Activated CD4-positive, alpha-beta T cell treated with anti-CD3 and anti-CD28 coated beads for 36 hours (primary cell): ENCODE measurements at places on chromosomes 13 and 19. TPM values are rescaled to one million over a fixed set of nuclear protein-coding genes. Genes with fewer than 3 reads are reported as not detected.

GRCh38 chr13:38382946-38383345 is 33.3 kb downstream of the UFM1 start:
- H3K27ac ChIP-seq: no peak overlapping the region
- no peak for DNase-seq
- no peaks in the 10 kb centered on the region for H3K4me1 ChIP-seq
- H3K27me3 ChIP-seq: peaks cover 15% of the 10 kb centered on the region
- H3K4me3 ChIP-seq: no peak overlapping the region
- no peaks in the 10 kb centered on the region for H3K36me3 ChIP-seq

- no peak overlapping the region for H3K27ac ChIP-seq
- no peaks in the 10 kb centered on the region for H3K4me1 ChIP-seq
- no peak for DNase-seq
- no peaks in the 10 kb centered on the region for H3K36me3 ChIP-seq
- no peaks in the 10 kb centered on the region for H3K27me3 ChIP-seq
Observed at GRCh38 chr13:93425411-93425810, 198.8 kb downstream of the GPC6 start.

GRCh38 chr13:67075239-67075638 is 154.9 kb downstream of the PCDH9 start:
- H3K4me1 ChIP-seq: no peaks in the 10 kb centered on the region
- H3K4me3 ChIP-seq: no peak overlapping the region
- no peaks in the 10 kb centered on the region for H3K27me3 ChIP-seq
- H3K36me3 ChIP-seq: no peaks in the 10 kb centered on the region

GRCh38 chr19:49468746-49469447 is 5.1 kb upstream of the FLT3LG start:
- peak overlapping the region; percentile 64 for H3K4me3 ChIP-seq
- H3K36me3 ChIP-seq: peaks cover 7% of the 10 kb centered on the region
- peak; percentile 88 for DNase-seq
- H3K27ac ChIP-seq: peak overlapping the region; percentile 98
- peaks cover 49% of the 10 kb centered on the region for H3K4me1 ChIP-seq
- no peaks in the 10 kb centered on the region for H3K27me3 ChIP-seq

DNA sequence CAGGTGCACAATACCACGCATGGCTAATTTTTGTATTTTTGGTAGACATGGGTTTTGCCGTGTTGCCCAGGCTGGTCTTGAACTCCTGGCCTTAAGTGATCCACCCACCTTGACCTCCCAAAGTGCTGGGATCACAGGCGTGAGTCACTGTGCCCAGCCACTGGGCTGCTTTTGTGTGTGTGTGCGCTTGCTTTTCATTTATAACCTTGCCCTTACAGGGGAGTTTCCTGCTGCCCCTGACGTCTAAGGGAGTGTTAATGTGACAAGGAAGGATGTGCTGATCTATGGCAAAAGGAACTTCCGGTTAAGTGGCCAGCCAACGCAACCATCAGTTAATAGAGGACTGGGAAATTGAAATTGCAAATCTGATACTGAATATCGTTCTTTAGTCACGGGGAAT is 57.7 kb downstream of the ING1 start:
- no peak overlapping the region for H3K27ac ChIP-seq
- no peak for DNase-seq
- H3K4me3 ChIP-seq: no peak overlapping the region
- no peaks in the 10 kb centered on the region for H3K4me1 ChIP-seq
- no peaks in the 10 kb centered on the region for H3K36me3 ChIP-seq

DNA sequence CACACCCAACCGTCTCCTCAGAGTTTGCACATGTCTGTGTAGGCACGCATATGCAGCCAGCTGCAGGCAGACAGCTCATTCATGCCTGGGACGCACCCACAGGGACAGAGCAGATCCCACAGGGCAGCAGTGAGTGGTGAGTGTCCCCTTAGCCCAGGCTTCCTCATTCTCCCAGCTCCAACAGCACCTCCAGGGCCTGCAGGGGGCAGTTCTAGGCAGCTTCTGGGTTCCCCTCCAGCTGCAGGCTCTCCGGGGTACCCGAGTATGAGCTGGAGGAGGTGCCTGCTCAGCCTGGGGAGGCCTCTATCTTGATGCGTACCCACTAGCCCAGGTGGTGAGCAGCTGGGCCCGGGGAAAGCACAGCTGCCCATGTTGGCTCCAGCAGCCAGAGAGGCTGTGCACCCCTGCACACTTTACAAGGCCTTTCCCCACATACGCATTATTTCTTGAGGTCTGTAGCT is 1.3 kb upstream of the SHANK1 start:
- H3K4me3 ChIP-seq: no peak overlapping the region
- peaks cover 46% of the 10 kb centered on the region for H3K27me3 ChIP-seq
- DNase-seq: no peak
- H3K27ac ChIP-seq: no peak overlapping the region
- peaks cover 7% of the 10 kb centered on the region for H3K4me1 ChIP-seq

DNA sequence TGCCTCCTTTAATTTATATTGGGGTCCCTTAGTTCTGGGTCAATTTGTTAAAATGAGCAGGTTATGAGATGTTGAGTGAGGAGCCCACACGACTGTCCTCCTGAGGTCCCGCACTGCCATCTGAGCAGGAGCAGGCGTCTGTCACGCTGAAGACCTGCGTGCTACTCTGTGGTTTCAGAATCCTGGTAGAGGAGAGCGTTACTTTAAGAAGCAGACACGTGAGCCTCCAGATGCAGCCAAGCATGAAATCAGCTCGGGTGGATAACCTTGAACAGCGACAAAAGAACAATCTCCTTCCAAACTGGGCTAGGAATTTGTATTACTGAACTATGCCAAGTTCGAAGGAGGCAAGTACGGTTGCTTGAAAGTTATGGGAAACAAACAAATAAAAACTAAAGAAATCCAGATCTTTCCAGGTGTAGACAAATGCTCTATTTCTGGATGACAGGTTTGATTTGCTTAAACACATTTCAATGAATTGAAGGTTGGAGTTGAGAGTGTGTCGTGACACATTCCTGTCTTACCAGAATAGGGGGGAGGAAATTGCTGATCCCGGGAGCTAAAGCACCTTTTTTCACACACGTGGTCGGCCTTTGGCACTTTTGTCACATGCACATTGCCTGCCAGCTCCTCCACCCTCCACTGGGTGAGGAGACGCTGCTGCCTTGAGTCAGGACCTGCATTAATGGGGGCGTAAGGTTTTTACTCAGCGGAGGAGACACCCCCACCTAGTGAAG is 945.5 kb upstream of the SLC10A2 start:
- no peaks in the 10 kb centered on the region for H3K27me3 ChIP-seq
- no peak for DNase-seq
- no peaks in the 10 kb centered on the region for H3K4me1 ChIP-seq

DNA sequence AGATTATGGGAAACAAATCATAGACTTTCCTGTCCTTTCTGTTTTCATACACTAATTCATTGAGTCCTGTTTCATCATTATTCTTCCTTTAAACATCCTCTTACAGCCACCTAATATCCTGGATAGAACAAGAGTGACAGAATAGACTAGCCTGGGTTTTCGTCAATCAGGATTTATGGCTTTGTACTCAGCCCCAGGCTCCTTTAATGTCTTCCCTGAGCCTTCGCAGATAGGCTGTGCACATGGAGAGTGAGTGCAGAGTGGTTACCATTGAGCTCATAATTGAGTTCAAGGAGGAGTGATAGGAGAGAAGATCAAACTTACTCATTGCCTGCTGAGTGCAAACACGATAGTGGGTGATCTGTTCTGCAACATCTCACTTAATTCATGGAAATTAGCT is 304.9 kb downstream of the TDRD3 start:
- H3K27ac ChIP-seq: no peak overlapping the region
- H3K4me1 ChIP-seq: no peaks in the 10 kb centered on the region
- peaks cover 2% of the 10 kb centered on the region for H3K27me3 ChIP-seq
- no peaks in the 10 kb centered on the region for H3K36me3 ChIP-seq
- DNase-seq: no peak

GRCh38 chr19:38664503-38665211 is 17.2 kb downstream of the ACTN4 start:
- peak overlapping the region; percentile 38 for H3K27ac ChIP-seq
- no peak overlapping the region for H3K4me3 ChIP-seq
- H3K4me1 ChIP-seq: peaks cover 70% of the 10 kb centered on the region
- peaks cover 20% of the 10 kb centered on the region for H3K36me3 ChIP-seq
- DNase-seq: no peak
- H3K27me3 ChIP-seq: peaks cover 10% of the 10 kb centered on the region

DNA sequence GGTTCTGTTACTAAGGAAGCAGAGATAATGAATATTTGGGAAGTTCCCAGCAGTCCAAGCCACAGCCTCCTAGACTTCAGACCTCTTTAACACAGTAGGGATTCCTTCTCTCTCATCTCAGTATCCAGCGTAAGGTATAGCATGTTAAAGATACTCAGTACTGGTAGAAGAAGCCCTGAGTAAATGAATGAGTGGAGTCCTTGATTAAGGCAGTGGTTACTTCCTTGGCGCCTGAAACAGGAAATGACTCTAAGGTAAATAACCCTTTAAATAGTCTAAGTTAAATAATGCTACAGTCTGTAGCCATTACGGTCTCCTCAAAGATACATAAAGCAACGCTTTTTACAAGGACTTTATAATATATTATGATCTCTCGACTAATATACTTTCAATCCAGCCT is 650.8 kb upstream of the MIR17HG start:
- no peaks in the 10 kb centered on the region for H3K27me3 ChIP-seq
- H3K4me3 ChIP-seq: no peak overlapping the region
- H3K36me3 ChIP-seq: no peaks in the 10 kb centered on the region
- DNase-seq: no peak
- H3K4me1 ChIP-seq: no peaks in the 10 kb centered on the region
- H3K27ac ChIP-seq: no peak overlapping the region

GRCh38 chr19:52217576-52217975 is 27.7 kb downstream of the PPP2R1A start:
- peaks cover 61% of the 10 kb centered on the region for H3K36me3 ChIP-seq
- H3K27ac ChIP-seq: peak overlapping the region; percentile 34
- no peaks in the 10 kb centered on the region for H3K4me1 ChIP-seq
- no peak for DNase-seq
- no peak overlapping the region for H3K4me3 ChIP-seq

- no peaks in the 10 kb centered on the region for H3K4me1 ChIP-seq
- DNase-seq: no peak
- H3K36me3 ChIP-seq: no peaks in the 10 kb centered on the region
- H3K27ac ChIP-seq: no peak overlapping the region
Observed at GRCh38 chr13:71577127-71577526, 289.9 kb downstream of the DACH1 start.

GRCh38 chr13:95298971-95299621 is 2.2 kb downstream of the ABCC4 start:
- H3K4me1 ChIP-seq: peaks cover 43% of the 10 kb centered on the region
- H3K4me3 ChIP-seq: peak overlapping the region; percentile 78
- peak overlapping the region; percentile 15 for H3K27ac ChIP-seq
- DNase-seq: peak; percentile 17
- peaks cover 8% of the 10 kb centered on the region for H3K27me3 ChIP-seq

DNA sequence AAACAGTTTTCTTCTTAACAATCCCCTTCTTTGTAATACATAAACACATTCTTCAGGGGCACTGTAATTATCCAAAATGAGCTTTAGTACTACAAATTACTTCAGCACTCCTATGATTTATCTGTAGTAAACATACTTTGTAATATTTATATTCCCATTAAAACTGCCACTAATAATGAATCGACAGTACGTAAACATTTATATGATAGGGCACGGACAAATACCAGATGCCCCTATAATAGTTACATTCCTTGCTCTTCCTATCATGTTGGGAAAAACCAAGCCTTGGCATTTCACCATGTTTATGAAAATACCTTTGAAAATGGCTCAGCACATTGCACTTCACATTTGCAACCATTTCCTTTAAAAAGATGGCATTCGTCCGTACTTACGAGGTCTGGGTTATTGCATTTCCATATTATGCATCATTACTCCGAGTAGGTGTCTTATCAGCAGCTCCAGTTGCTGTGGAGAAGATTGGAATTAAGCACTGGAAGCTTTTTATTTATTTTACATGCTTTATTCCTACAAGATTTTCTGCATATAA is 1043.4 kb downstream of the DIAPH3 start:
- no peaks in the 10 kb centered on the region for H3K27me3 ChIP-seq
- H3K4me3 ChIP-seq: no peak overlapping the region
- H3K4me1 ChIP-seq: no peaks in the 10 kb centered on the region
- H3K27ac ChIP-seq: no peak overlapping the region

- no peaks in the 10 kb centered on the region for H3K27me3 ChIP-seq
- peak overlapping the region; percentile 11 for H3K27ac ChIP-seq
- peaks cover 15% of the 10 kb centered on the region for H3K4me1 ChIP-seq
- no peak overlapping the region for H3K4me3 ChIP-seq
- DNase-seq: no peak
Observed at GRCh38 chr19:39553082-39553652, 13.2 kb upstream of the EID2 start.

DNA sequence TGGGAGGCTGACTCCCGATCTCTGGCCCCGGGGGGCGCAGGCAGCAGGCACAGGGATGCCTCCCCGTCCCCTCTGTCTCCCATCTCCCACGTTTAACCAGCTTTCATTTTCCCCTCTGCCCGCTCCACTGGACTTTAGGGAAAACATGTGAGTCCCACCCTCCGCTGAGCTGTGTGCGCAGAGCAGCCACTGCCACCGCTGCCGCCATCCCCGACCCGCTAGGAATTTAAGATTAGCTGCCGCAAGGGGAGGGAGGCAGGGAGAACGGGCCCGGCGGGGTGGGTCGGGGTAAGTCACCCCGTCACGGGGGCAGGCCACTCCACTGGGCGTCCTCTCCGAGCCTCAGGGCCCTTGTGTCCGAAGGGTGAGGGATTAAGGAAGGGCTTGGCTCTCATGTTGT is 15.5 kb downstream of the KCNN1 start:
- no peak overlapping the region for H3K27ac ChIP-seq
- no peaks in the 10 kb centered on the region for H3K4me1 ChIP-seq
- DNase-seq: no peak

- no peak overlapping the region for H3K4me3 ChIP-seq
- no peaks in the 10 kb centered on the region for H3K27me3 ChIP-seq
- H3K27ac ChIP-seq: no peak overlapping the region
- H3K36me3 ChIP-seq: no peaks in the 10 kb centered on the region
- no peak for DNase-seq
Observed at GRCh38 chr13:25707726-25708125, 336.0 kb downstream of the ATP8A2 start.

- peaks cover 6% of the 10 kb centered on the region for H3K27me3 ChIP-seq
- no peak overlapping the region for H3K27ac ChIP-seq
- no peak for DNase-seq
- no peak overlapping the region for H3K4me3 ChIP-seq
- no peaks in the 10 kb centered on the region for H3K36me3 ChIP-seq
Observed at GRCh38 chr13:51839711-51840540, 5.1 kb downstream of the TMEM272 start.

DNA sequence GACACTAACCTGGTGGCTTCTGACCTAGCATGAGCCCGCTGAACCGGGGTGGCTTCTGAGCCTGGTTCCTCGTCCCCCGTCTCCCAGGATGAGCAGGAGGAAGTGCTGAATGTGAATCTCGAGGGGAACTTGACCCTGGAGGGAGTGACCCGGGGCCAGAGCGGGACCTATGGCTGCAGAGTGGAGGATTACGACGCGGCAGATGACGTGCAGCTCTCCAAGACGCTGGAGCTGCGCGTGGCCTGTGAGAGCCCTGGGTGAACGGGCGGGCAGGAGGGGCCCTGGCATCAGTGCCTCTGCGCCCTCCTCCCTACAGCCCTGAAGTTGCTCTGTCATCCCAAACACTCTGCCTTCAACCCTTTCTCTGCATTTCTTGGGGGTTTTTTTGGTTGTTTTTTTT is 5.6 kb downstream of the BCAM start:
- H3K4me1 ChIP-seq: peaks cover under 1% of the 10 kb centered on the region
- H3K27ac ChIP-seq: no peak overlapping the region
- no peak for DNase-seq

Gene MAB21L1
- total RNA-seq: not detected

Gene PRKD2
- 78.3 TPM for total RNA-seq

Gene ERICH4
- not detected for total RNA-seq

Gene B3GNT8
- not detected for total RNA-seq

Gene FARP1
- 0.40 TPM for total RNA-seq

Gene LGALS7
- total RNA-seq: not detected

Gene LSM7
- 134 TPM for total RNA-seq

Gene TEX26
- not detected for total RNA-seq

Gene HSPB6
- 0.93 TPM for total RNA-seq

Gene SULT2A1
- not detected for total RNA-seq

Gene USHBP1
- total RNA-seq: not detected

Gene TNFRSF19
- not detected for total RNA-seq
